ENCODE measurements at places on chromosomes 16 and 17. TPM values are rescaled to one million over a fixed set of nuclear protein-coding genes. Genes with fewer than 3 reads are reported as not detected.
A peak's percentile ranks its signal among the peaks of the same experiment; 100 is the strongest.

- H3K36me3 ChIP-seq = no peaks in the 10 kb centered on the region
- DNase-seq = no peak
- no peaks in the 10 kb centered on the region for H3K4me1 ChIP-seq
- H3K4me3 ChIP-seq = no peak overlapping the region
- peaks cover 7% of the 10 kb centered on the region for H3K27me3 ChIP-seq
Observed at GRCh38 chr16:83715217-83715920, 92.4 kb upstream of the HSBP1 start.

DNA sequence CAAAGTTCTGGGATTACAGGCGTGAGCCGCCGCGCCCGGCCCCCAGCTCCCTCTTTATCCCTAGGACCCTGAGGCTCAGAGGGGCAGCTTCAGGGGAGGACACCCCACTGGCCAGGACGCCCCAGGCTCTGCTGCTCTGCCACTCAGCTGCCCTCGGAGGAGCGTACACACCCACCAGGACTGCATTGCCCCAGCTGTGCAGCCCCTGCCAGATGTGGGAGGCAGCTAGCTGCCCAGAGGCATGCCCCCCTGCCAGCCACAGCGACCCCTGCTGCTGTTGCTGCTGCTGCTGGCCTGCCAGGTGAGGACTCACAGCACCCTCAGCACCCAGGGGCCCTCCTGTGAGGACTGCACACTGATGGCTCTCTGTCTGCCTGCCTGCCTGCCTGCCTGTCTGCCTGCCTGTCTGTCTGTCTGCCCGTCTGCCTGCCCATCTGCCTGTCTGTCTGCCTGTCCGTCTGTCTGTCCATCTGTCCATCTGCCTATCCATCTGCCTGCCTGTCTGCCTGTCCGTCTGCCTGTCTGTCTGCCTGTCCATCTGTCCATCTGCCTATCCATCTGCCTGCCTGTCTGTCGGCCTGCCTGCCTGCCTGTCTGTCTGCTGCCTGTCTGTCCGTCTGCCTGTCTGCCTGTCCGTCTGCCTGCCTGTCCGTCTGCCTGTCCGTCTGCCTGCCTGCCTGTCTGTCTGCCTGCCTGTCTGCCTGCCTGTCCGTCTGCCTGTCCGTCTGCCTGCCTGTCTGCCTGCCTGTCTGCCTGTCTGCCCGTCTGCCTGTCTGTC is 5.0 kb downstream of the GCGR start:
- DNase-seq = no peak
- peak overlapping the region; percentile 20 for H3K27ac ChIP-seq
- no peaks in the 10 kb centered on the region for H3K4me1 ChIP-seq
- H3K36me3 ChIP-seq = no peaks in the 10 kb centered on the region
- no peak overlapping the region for H3K4me3 ChIP-seq

Gene SLC47A1
- 0.11 TPM for total RNA-seq

- H3K4me1 ChIP-seq = no peaks in the 10 kb centered on the region
- no peaks in the 10 kb centered on the region for H3K27me3 ChIP-seq
- H3K36me3 ChIP-seq = peaks cover 34% of the 10 kb centered on the region
- H3K27ac ChIP-seq = no peak overlapping the region
- DNase-seq = no peak
- H3K4me3 ChIP-seq = no peak overlapping the region
Observed at GRCh38 chr16:951660-952301, 19.0 kb downstream of the LMF1 start.

DNA sequence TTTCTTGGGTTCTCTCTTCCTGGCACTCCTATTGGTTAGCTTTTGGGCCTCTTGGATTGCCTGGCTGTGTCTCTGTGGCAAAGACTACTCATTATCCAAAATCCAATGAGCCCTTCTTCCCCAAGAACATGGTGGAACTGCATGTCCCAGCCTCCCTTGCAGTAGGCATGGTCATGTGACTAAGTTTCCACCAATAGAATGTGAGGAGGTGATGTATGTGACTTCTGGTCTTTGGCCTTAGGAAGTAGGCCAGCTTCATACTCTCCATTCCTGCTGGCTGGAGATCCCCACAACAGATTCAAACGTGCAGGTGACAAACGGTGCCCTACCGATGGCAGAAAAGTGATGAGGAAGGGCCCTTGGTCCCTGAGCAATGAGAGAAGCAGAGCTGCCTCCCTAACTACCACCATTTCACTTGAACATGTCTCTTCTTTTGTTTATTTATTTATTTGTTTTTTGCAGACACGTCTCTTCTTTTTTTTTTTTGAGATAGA is 17.3 kb upstream of the SPN start:
- peaks cover 42% of the 10 kb centered on the region for H3K4me1 ChIP-seq
- no peaks in the 10 kb centered on the region for H3K27me3 ChIP-seq
- peak overlapping the region; percentile 92 for H3K27ac ChIP-seq

DNA sequence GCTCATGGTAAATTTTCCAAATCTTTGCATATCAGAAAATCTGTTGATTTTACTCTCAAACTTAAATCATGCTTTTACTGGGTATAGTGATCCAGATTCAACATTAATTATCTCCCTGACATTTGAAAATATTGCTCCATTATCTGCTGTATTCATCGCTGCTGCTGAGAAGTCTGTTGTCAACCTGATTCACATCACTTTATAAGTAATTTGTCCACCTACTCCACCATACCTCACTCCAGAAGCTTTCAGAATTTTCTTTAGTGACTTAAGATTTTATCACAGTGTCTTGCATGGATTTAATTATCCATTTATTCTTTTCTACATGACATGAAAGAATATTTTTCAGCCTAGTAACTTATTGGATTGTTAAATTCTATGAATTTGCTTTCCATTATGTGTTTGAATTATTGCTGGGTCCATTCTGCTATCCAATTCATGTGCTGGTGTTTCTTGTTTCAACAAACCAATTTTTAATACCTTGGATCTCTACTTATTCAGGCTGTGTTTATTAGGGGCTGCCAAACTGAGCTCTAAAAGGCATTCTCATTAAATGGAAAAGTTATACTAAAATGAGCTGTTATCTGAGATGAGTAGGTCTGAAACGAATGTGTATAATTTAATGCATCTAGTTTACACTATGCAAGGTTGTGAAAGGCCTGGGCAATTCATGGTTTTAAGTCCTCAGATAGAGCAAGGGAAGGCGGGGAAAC is 519.3 kb upstream of the CDH11 start:
- no peaks in the 10 kb centered on the region for H3K27me3 ChIP-seq
- no peak for DNase-seq
- H3K36me3 ChIP-seq = no peaks in the 10 kb centered on the region
- no peak overlapping the region for H3K27ac ChIP-seq

- peaks cover 32% of the 10 kb centered on the region for H3K4me1 ChIP-seq
- no peaks in the 10 kb centered on the region for H3K27me3 ChIP-seq
- peaks cover 11% of the 10 kb centered on the region for H3K36me3 ChIP-seq
- H3K27ac ChIP-seq = no peak overlapping the region
- H3K4me3 ChIP-seq = no peak overlapping the region
- no peak for DNase-seq
Observed at GRCh38 chr16:17224879-17225281, 245.9 kb downstream of the XYLT1 start.

DNA sequence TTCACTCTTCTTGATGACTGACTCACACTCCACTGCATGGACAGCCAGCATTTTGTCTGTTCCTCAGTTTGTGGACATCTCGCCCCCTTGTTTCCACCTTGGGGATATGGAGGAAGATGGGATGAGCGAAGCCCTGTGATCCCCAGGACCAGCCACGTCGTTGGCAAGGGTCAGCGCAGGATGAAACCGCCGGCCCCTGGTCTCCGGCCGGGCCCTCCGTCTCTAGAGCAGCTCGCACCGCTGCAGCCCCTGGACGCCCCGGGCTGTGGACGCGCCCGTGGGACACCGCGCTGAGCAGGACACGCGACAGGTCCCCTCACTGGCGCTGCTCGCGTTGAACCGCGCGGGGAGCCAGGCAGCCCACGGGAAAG is 604 bp upstream of the ZC3H18 start:
- no peak for DNase-seq
- H3K27ac ChIP-seq = peak overlapping the region; percentile 73
- H3K4me1 ChIP-seq = peaks cover 25% of the 10 kb centered on the region
- no peaks in the 10 kb centered on the region for H3K27me3 ChIP-seq

Gene SERPINF2
- total RNA-seq = 0.82 TPM

Data from activated B cell treated with CpG ODN at 0.5 μM for 24 hours (primary cell).